ENCODE measurements at places on chromosomes 11 and 22.

DNA sequence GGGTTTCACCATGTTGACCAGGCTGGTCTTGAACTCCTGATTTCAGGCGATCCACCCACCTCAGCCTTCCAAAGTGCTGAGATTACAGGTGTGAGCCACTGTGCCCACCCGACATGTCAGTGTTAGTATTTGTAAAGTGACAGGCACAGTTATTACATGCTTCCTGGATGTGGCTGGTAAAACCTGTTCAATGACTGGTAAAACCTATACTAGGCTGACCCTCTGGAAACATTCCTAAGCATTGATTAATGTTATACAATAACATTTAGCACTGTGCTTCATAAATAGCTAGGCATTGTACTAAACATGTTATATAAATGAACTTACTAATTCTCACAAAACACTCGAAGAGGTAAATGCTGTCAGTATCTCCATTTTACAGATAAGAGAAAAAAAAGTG lies 20.9 kb upstream of the JHY start:
- no peak for DNase-seq

- DNase-seq: no peak
Measured at GRCh38 chr11:45486461-45486860, 179.0 kb downstream of the CHST1 start.

DNA sequence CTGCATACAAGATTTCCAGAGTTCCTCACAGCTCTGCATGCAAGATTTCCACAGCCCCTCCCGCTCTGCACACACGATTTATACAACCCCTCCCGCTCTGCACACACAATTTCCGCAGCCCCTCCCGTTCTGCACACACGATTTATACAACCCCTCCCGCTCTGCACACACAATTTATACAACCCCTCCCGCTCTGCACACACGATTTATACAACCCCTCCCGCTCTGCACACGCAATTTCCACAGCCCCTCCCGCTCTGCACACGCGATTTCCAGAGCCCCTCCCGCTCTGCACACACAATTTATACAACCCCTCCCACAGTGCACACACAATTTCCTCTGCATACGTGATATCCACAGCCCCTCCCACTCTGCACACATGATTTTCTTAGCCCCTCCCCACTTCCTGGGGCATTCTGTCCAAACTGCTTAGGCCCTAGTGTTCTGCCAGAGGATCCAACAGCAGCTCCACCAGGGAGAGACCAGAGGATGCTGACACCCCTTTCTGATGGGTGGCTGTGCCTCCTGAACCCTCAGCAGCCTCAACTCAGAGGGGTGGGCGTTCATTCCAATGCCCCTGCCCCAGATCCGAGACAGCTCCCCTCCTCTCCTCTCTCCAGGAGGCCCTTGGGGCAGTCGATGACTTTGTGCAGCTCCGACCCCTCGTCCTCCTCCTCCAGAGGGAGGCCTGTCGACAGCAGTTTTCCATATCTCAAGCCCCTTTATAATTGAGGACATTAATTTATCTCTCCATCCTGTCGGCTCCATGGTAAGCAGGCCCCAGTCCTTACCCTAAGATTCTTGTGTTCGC lies 671.7 kb downstream of the BRD1 start:
- DNase-seq: no peak

DNA sequence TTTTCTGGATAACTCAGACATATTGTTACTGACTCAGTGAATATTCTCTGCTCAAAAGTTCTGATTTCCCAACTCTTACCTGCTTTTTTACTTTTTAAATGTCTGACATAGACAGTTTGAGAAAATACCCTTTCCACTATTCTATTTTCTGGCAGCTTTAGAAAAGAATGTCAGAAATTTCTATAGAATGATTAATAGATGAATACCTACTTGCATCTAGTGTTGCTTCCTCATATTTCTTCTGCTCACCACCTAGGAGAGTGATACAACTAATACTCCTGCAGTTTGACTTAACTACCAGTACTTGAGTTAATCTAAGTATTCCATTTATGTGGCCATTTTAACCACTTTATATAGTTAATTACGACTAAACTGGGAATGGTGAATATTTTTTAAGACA lies 55.2 kb downstream of the KDM2A start:
- DNase-seq: no peak

- DNase-seq: no peak
Measured at GRCh38 chr11:110079726-110080125, 13.5 kb upstream of the ZC3H12C start.

DNA sequence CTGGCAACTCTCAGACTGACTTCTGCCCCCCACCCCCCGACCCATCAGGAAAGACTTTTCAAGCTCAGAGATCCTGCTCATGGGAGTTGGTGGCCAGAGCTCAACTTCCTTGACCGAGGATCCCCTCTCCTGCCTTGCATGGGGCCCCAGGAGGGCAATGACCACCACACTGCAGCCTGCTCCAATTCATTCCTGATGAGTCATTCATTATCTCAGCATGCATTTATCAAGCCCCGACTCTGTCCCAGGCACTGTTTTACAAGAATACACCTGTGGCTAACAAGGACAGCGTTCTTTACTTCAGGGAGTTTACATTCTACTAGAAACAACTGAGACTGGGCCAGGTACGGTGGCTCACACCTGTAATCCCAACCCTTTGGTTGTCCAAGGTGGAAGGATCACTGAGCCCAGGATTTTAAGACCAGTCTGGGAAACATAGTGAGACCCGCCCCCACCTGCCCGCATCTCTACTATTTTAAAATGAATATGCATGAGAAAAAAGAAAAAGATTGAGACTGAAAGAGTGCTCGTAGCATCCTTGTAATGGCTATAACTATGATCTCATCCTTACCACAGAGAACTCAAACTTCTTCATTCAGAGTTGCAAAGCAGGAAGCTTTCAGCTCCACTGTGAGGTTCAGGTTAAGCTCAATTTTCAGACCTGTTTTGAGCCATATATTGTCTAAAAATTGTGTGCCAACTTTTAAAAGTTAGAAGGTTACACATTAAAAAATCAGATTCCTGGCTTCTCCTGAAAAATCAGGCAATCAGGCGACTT lies 60.4 kb downstream of the FEZ1 start:
- DNase-seq: no peak

DNA sequence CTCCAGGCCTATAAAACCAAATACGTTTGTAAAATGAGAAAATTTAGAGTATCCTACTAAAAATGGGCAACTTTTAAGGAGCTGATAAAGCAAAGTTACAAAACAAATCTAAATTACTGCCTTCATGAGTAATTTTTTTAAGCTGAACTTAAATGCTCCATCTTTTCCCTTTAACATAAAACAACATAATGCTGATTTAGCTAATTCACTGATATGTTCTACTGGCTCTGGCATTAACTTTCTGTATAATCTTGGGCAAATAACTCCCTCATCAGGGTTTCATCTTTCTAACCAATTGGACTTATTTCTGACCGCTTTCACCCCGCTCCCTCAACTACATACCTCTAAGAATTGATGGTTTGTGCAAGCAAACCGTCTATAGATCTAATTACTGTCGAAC lies 362 bp downstream of the OR10A3 start:
- no peak for DNase-seq

DNA sequence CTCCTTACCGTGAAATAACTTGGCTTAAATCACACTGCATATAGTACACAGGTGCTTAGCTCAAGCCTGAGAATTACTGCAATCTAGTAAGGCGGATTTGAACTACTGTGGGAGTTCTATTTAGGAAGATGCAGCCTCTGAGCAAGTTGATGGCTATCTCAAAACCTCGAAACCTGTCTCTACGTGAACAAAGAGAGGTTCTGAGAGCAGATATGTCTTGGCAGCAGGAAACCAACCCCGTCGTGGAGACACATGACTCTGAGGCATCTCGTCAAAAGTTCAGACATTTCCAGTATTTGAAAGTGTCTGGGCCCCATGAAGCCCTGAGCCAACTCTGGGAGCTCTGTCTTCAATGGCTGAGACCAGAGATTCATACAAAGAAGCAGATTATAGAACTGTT lies 5.9 kb downstream of the ZNF215 start:
- no peak for DNase-seq

- no peak for DNase-seq
Measured at GRCh38 chr22:50206599-50206998, 5.8 kb downstream of the SELENOO start.

- no peak for DNase-seq
Measured at GRCh38 chr11:114377612-114378267, 22.6 kb downstream of the C11orf71 start.

- no peak for DNase-seq
Measured at GRCh38 chr11:106152824-106153223, 75.4 kb downstream of the AASDHPPT start.

- DNase-seq: no peak
Measured at GRCh38 chr11:19670030-19670791, 42.4 kb upstream of the NAV2 start.

GRCh38 chr11:65262381-65262680 lies 569 bp downstream of the POLA2 start:
- DNase-seq: no peak

DNA sequence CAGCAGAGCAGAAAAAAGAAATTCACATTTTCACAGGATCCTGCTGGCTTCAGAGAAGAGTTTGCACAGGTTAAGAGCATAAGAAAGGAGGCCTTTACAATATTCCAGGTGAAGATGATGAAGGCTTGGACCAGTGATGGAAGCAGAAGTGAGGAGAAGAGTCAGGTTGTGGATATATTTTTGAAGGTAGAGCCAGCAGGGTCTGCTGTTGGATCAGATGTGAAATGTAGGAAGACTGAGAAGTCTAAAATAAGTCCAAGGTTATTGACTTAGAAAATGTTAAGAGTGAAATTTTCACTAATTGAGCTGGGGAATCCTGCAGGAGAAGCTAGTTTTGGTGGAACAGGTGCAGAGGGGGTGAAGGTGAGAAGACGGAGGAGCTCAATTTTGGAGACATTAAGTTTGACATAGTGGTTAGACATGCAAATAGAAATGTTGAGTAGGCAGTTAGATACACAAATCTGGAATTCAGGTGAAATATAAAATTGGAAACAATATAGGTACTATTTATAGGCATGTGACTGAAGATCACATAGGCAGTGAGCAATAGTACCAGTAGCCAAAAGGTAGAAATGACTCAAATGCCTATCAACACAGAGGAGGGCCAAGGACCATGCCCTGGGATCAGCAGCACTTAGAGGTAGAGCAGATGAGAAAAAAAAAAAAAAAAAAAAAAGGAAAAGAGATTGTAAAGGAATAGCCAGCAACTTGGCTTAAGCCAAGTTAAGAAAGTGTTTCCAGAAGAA lies 252.0 kb downstream of the AASDHPPT start:
- no peak for DNase-seq

DNA sequence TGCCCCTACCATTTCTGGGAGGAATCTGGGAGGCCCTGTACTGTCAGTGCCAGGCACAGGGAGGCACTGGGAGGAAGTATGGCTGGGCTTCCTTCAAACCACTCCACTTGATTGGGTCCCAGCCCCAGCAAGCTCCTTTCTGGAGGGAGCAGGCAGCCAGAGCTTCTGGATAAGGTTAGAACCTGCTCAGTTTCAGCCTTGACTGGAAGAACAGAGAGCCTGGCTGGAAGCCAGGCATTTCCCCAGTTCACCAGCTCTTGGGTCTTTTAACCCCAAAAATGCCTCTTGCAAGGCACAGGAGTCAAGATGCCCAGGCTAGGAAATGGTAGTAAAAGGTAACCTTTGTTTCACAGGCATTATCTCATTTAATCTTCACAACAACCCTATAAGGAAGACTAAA lies 9.0 kb upstream of the KCTD14 start:
- no peak for DNase-seq

DNA sequence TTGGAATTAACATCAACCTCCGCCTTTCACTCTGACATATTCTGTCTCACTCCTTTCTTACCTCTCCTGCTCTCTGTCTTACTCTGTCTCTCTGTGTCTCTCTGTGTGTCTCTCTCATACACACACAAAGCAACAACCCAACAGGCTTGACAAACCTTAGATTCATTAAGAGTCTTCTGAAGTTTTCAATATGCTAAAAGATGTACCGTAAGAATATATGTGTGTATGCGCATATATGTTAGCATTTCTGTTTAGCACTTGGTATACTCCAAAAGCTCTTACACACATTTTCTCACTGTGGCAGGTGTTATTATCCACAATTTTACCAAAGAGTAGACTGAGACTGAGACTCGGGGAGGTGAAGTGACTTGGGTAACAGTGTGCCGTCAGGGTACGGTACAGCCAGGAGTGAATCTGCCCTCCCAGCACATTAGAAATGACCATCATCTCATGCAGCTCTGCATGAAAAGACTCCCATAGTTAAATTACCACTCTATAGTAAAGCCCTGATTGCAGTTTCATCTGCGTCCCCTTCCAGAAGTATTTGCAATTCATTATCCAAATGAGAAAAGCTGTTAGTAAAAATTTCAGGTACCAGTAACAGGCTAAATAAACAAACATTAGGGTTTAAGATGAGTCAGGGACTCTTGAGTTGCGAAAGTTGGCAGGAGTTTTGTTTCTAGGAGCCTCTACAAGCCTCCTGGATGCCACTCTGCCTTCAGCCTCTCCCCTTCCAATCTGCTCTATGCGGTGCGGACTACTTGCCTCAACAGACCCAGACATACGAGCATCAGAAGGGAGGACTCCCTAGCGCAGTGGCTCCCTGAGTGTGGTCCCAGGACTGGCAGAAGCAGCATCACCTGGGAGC lies 195.2 kb upstream of the TMEM45B start:
- DNase-seq: no peak

- DNase-seq: no peak
Measured at GRCh38 chr11:6269994-6270393, 10.4 kb downstream of the CCKBR start.

DNA sequence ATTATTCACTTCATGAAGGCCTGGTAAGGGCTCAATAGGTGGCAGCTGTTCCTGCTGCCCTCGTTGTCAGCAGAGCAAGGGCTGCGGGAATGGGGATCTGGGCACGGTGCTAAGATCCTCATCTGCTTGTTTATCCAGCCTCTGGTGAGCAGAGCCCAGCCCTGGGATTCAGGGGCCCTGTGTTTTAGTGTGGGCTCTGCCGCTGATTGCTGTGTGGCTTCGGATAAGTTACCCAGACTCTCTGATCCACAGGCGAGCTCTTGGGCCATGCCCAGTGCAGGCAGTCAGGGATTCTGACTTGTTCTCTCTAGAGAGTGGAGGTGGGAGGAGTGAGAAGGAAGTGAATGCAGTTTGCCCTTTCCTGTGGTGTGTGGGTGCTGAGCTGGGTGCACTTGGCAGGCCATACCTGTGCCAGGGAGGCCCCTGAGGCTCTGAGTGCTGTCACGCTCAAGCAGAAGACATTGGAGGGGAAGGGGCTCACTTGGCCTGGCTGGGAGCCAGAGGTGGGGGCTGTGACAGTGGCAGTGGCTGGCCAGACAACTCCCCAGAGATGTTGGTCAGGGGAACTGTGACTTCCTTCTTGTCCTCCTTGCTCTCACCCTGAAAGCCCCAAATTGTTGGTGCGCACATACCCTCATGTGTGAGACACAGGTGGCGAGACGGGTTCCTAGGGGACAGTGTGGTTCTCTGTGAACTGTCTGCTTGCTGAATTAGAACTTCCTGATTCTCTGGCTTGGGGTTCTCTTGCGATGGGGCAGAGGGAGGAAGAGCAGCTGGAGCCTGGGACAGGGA lies 43.7 kb downstream of the CD82 start:
- no peak for DNase-seq

- no peak for DNase-seq
Measured at GRCh38 chr11:1111545-1112212, 37.0 kb downstream of the MUC2 start.

All from SW 1271 (cell line).